Activated effector memory CD4-positive, alpha-beta T cell treated with anti-CD3 and anti-CD28 coated beads, Interleukin-2, amount 50 U/mL, for 16 hours (primary cell): ENCODE measurements at places on chromosomes 1 and 21.

DNA sequence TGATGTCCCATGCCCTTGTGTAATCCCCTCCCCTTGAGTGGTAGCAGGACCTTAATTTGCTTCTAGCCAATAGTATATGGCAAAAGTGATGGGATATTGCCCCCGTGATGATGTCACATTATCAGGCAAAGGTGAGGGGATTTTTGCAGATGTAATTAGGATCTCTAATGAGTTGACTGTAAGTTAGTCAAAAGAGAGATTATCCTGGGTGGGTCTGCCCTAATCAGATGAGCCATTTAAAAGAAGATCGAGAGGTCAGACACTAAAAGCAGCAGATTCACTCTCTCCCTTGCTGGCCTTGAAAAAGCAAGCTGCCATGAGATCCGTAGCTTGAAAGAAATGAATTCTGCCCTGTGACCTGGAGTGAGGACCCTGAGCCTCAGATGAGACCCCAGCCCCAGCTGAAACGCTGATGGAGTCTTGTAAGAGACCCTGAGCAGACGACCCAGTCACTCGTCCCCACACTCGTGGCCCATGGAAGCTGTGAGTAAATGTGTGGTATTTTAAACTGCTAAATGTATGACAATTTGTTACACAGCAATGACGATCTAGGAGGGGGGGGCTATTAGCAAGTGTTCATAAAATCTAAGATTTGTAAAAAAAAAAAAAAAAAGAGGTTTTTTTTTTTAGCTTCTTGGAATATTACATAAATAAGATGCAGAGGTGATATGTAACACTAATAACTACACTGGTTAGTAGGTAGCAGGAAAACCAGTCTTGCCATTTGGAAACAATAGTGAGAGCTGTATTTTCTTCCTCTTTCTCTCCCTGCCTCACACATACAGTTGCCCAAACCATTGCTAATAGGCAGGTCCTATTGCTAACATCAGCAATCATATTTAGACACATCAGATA, 50.3 kb upstream of the TARBP1 start:
- DNase-seq: no peak

- no peak for DNase-seq
Measured at GRCh38 chr1:225750875-225751824, 26.5 kb upstream of the SRP9 start.

GRCh38 chr1:55064861-55065263, 25.5 kb downstream of the PCSK9 start:
- no peak for DNase-seq

DNA sequence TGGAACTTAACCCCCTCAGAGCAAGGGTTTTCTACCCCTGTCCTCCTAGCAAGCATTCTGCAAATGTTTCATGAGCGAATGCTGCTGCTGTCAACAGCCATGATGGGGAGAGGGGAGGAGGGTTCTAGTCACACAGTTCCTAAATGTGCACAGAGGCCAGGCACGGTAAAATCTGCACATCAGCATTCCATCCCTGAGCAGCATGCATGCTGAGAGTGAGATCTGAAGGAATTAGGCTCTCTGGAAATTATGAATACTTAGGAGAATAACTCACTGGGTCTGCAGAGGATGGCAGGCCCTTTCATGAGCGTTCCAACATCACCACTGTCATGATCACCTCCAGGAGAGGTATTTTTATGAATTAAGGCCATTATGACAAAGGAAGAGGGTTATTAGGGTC, 2.1 kb downstream of the VTCN1 start:
- no peak for DNase-seq

DNA sequence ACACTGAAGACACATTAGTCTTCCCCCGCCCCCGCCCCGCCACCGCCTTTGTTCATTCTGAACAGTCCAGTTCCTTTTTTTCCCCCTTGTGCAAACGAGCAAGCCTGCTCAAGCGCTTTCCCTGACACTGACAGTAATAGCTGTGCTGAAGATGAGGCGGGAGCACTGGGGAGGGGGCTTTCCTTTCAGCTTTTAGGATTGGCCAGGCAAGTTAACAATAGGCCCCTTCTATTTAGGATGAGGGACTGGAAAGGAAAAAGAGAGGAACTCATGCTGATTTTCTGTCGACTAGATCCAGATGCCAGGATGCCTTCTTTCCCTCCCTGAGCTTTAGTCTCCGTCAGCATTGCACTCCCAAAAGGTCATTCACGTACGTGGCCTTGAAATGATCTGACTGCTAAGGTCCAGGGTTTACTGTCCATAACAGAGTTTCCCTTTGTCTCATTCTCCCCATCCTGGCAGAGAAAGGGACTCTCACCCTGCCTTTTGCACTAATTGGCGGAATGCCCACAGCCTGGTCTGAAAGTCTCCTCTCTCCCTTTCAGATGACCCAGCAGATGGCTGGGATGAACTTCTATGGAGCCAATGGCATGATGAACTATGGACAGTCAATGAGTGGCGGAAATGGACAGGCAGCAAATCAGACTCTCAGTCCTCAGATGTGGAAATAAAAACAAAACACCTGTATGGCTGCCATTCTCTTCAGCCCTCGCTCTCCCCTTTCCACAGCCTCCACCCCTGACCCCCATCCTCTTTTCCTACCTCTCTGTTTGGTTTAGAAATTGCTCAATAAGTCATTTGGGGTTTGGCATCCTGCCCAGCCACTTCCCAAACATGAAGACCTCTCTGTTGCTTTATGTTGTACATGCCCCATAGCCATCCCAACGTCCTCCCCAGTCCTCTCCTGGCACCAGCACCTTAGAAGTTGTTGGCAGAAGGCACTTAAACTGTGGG, 28.6 kb upstream of the ZFP69B start:
- DNase-seq: no peak

GRCh38 chr21:38950435-38951094, 144.8 kb downstream of the ETS2 start:
- no peak for DNase-seq

DNA sequence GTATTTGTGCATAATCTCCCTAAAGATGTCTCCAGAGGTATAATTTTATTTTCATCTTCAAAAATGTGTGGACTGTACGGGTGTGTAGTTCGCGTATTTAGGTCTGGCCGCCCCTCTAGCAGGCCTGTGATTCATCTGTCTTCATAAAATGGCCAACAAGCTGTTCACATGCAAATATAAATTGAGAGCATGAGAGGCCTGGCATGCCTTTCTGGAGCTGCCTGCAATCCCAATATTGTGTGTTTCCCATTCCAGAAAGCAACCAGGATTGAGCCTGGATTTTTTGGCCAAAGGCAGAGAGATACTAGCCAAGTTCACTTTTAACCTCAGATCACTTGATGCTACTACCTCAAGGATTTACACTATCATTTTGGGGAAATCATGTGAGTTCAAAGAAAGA, 197.2 kb downstream of the NFIA start:
- no peak for DNase-seq

DNA sequence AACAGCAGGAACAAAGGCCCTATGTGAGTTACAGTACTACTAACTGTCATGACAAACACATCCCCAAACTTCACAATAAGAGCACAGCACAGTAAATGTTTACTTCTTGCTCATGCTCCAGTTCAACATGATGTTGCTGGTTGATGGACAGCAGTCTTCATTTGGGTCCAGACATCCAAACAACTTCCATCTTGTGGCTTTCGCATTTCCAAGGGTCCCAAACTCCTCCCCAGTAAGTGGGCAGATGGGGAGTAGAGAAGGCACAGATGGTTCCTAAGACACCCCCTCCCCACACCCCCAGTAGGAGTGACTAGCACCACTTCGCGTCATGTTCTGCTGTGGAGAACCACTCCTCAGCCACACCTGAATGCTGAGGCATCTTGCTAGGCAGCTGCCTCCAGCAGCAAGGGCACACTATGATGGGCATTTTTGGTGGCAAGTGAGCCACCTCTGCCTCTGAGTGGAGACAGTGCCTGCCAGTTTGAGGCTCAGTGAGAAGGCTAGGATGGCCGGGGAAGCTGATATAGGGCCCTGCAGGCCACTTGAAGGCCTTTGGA, 32.7 kb upstream of the CD2 start:
- peak; percentile 53 for DNase-seq

DNA sequence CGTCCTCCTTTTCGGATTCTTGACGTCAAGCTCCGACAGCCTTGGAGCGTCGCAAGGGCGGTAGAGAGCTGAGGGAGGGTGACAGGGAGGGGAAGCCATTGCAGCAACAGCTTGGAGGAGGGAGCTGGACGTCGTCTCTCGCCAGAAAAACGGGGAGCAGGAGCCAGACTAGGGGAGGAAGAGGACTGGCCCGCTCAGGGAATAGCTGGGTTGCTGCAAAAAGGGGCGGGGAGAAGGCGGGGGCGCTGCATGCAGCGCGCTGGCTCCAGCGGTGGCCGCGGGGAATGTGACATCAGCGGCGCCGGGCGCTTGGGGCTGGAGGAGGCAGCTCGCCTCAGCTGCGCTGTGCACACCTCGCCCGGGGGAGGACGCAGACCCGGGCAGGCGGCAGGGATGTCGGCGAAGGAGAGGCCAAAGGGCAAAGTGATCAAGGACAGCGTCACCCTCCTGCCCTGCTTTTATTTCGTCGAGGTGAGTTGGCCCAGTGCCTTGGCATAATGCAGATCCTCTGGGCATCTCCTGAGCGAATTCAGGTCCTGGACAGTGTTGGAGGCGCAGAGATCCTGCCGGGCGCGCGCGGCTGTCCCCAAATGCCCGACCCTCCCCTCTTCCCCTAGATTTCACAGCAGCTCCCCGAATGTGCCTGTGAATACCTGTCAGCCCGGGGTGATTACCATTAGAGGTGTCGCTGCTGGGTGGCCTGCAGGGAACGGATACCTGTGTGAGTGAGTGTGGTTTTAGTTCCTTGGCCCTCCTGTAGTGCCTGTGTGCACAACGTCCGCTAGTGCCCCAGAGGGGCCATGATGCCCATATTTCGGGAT, at the start of gene PLPPR4:
Gene PLPPR4 (plus strand): TSS at position 292 of the 821 bp plus-strand sequence. CDS start 102 bp downstream, at position 394.
- DNase-seq: no peak

GRCh38 chr1:11664336-11665065, 501 bp downstream of the FBXO6 start:
- DNase-seq: peak; percentile 84

DNA sequence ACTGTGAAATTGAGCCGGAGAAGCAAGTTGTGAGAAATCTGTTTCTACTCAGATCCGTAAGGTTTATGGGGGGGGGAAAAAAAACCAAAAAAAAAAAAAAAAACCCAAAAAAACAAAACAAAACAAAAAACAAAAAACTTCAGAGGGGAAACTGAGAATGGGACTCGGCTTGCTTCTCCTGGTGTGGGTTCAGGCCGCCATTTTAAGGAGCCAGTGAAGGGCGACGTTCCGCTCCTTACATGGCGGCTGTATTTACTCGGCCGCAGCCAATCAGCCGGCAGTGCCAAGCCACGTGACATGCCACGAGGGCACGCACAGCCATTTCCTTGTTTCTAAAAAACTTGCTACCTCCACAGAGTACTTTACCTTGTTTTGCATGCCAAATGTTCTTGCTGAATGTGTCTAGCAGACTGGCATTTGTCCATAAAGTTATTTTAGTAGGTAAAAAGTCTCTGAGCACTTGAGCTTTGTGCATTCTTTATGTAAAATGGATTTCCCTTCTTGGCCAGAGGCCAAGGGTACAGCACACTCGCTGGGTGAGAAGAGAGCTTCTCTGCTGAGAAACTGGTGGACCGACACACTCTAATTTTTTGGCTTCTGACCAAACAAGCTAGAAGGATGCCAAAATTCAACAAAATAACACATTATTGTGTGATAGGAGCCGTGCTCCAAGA, 101.8 kb downstream of the NFIA start:
- no peak for DNase-seq

DNA sequence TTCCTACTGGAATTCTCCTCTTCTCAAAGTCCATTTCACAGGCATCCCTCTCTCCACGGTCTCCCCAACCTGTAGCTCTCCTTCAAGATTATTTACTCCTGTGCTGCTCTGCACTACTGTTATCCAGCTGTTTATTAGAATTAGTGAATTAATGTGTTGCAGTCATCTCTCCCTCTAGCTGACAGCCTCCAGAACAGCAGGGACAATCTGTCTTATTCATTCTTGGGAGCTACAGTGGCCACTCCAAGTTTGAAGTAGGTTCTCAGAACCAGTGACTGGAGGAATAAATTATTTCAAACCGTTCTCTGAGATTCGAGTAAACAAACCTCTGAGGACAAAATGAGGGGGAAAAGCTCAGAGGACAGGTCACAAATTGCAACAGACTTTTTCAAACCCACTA, 330.9 kb downstream of the RRAGC start:
- DNase-seq: no peak

GRCh38 chr1:44423591-44424537, 18.8 kb downstream of the RNF220 start:
- DNase-seq: no peak

DNA sequence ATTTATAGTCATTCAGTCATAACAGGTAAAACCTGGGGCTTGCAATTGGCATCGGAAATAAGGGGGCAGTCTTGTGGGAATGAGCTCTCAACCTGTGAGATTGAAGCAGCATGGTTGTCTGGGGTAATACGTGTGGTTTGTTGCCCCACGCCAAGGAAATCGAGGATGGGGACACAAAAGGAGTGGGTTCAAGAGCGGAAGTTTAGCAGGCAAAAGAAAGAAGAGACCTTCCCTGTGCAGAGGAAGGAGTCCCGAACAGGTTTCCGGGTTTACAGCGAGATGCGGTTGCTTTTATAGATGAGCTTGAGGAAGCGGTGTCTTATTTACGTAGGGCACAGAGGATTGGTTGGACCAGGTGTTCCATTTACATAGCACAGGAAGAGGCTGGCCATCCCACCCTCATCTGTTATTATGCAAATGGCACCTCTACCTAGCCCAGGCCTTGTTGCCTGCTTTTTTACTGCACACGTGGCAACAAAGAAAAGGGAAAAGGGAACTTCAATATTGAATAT, 37.3 kb downstream of the IFNAR1 start:
- DNase-seq: peak; percentile 85

- no peak for DNase-seq
Measured at GRCh38 chr1:167746013-167746672, 24.4 kb downstream of the MPZL1 start.

GRCh38 chr1:157154940-157155514, 16.8 kb upstream of the ETV3 start:
- no peak for DNase-seq

- DNase-seq: no peak
Measured at GRCh38 chr21:38825269-38825668, 19.5 kb downstream of the ETS2 start.

DNA sequence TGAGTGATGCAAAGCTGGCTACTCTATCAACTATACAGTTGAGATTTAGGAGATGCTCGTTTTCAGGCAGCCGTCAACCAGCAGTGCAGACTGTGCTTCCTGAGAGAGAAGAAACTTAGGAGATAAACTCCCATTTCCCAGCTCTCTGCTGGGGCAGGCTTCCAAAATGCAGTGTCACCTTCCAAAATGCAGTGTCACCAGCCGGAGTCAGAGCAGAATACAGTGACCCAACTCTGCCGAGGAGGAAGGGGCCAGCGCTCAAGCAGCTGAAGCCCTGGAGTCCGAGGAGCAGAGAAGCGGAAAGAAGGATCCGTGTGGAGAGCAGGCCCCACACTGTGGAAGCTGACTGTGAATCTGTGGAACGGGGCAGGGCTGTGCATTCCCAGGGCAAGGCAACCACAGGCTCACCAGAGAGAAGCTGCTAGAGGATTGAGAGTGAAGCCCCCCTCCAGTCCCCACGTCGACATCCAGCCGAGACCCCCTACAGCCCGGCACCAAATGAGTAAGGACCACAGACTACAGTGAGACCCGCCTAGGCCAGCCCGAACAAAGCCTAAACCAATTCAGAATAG, 703 bp upstream of the KRTAP12-1 start:
- peak; percentile 22 for DNase-seq
